Thyroid gland (tissue), 4 donors: ENCODE measurements at places on chromosomes 12 and 14.
A peak's percentile ranks its signal among the peaks of the same experiment; 100 is the strongest.

- DNase-seq = no peak
Observed at GRCh38 chr12:117158096-117158495, 32.2 kb downstream of the FBXO21 start.

DNA sequence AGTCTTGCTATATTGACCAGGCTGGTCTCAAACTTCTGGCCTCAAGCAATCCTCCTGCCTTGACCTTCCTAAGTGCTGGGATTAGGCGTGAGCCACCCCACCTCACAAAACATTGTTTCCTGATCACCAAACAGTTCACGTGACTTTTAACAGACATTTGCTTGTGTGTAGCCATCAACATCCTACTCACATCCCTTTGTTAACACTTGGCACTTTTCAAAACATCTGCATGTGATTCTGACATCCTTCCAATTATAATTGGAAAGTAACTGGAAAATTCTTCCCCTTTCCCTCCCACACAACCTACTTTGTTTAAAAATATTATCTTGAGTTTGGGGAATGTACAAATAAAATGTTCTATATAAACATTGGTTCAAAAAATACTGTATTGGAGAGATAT, 317.9 kb downstream of the PCNX1 start:
- no peak for DNase-seq

DNA sequence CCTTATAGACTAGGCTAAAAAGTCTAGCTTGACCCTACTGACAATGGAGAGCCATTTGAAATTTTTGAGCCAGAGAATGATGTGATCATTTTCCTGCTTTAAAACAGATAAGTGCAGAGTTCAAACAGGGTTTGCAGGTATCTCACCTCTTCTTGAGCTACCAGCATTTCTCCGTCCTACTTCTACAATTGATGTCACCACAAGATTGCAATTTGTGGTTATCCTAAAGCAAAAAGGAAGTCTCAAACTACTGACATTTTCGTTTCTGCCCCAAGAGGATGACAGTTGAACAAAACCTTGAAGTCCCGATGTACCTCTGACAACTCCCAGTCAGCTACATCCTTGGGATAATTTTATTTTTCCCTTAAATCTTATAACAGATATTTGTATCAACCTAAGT, 86.7 kb downstream of the PTGER2 start:
- no peak for DNase-seq

DNA sequence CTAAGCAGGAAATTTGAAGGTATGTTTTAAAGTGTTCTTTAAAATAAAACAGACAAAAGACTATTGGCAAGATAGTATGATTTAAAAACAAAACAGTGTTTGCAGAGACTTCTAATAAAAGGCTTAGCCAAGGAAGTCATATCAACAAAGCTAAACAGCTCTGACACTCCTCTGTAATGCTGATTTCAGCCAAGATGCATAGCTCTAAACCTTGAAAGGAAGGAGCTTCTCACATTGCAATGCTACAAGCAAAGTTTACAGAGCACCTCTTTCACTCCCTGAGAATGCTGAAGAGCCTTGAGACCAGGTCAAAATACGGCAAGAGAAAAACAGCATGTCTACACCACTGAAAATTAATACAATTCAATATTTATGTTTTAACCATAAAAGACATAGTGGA, 51.8 kb downstream of the PARP11 start:
- no peak for DNase-seq

DNA sequence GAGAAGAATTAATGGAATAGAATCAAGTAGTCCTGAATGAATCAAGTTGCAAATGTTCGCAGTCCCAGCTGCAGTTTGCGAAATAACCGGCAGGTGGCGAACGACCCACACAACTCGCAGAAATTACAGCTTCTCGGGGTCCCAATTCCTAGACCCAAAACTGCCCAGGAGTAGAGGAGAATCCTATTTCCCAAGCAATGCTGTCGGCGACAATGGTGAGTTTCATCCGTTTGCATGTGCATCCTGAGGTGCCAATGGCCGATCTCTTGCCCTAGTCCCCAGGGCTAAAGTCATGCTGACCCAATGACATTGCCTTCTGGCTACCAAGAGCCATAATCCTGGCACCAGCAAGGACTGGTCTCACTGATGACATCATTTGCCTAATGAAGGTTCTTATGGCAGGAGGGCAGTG, 8.5 kb upstream of the ASCL1 start:
- peak; percentile 49 for DNase-seq

DNA sequence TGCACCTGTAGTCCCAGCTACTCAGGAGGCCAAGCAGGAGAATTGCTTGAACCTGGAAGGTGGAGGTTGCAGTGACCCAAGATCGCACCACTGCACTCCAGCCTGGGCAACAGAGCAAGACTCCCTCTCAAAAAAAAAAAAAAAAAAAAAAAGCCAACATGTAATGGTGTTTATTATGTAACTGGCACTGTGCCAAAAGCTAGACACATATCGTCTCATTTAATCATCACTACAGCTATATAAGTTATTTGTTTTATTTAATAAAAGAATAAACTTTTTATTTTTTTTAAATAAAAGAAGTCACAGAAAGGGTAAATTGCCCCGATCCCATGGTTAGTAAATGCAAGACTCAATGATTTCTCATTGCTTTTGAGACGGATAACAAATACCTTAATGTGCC, 76.9 kb downstream of the PTCSC3 start:
- DNase-seq = no peak

DNA sequence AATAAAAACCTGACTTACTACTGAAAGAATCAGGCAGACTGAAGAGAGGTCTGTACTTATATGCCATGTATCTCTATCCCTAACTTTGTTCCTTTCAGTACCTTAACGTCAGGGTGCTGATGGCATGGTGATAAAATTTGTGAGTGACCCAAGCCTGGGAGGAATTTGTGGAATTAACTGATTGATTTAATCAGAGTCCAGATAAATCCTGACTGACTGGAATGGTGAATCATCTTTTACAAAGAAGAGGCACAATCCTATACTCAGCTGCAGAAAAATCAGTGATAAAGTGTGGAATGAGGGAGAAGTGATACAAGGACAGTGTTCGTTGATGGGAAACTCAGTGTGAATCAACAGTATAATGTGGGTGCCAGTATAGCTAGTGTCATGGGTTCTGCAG, 3.7 kb downstream of the TDG start:
- no peak for DNase-seq

DNA sequence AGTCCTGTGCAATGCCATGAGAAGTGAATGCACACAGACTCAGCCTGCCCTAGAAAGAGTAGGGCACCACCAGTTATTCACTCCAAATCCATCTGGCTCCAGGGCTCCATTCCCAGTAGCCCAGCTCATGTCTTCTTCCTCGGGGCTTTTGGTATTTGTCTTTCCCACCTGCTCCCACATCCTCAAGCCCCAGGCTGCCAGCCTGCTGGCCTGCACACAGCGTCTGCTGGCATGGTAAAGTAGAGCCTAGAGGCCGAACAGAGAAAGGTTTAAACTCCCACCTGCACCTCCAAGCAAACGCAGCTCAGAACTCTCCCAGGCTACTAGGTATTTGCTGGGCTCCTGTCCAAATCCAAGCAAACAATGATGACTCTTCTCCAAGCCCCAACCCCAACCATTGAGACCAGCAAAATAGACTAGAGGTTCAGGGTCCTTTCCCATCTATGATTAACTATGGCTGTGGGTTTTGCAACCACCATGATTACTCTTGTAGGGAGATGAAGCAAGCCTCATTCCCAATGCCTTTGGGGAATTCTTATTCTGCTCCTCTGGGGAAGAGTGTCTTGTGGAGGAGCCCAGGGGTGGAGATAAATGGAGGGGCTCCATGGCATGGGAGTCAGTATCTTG, 5.2 kb upstream of the VDR start:
- no peak for DNase-seq

GRCh38 chr14:30519961-30520360, 39.0 kb upstream of the G2E3 start:
- no peak for DNase-seq

DNA sequence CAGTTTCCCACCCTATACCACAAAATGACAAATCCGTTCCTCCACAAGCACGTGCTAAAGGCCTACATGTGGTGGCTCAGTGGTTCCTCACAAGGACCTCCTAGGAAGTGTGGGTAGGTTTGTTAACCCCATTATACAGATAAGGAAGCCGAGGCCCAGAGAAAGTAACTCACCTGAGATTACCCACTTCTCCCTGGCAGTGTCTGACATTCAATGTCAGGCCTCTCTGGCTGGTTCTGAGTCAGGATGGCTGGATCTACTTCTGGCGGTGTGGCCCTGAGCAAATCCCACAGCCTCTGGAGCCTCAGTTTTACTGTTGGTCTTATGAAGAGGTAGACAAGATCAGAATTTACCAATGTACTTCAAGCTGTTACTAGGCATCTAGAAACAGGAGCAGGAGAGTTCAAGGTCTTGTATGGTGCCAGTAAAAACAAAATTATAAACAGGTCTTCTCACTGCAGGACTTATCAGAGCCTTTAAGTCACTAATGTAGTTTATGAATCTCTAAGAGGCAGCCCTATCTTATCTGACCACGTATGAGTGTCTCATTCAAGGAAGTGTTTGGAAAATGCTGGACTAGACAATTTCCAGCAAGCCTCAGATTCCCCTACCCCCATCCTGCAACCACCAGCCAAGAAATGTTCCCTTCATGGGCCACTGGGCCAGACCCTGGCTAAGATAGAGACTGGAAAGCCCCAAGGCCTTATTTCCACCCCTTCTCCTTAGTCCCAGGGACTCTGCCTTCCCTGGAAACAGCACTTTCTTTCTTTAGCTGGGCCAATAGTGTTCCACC, 4.2 kb downstream of the HSPB8 start:
- DNase-seq = peak; percentile 79

- no peak for DNase-seq
Observed at GRCh38 chr14:68667313-68667791, 125.5 kb downstream of the ZFP36L1 start.

GRCh38 chr12:124278389-124279101, 16.3 kb upstream of the RFLNA start:
- DNase-seq = no peak

DNA sequence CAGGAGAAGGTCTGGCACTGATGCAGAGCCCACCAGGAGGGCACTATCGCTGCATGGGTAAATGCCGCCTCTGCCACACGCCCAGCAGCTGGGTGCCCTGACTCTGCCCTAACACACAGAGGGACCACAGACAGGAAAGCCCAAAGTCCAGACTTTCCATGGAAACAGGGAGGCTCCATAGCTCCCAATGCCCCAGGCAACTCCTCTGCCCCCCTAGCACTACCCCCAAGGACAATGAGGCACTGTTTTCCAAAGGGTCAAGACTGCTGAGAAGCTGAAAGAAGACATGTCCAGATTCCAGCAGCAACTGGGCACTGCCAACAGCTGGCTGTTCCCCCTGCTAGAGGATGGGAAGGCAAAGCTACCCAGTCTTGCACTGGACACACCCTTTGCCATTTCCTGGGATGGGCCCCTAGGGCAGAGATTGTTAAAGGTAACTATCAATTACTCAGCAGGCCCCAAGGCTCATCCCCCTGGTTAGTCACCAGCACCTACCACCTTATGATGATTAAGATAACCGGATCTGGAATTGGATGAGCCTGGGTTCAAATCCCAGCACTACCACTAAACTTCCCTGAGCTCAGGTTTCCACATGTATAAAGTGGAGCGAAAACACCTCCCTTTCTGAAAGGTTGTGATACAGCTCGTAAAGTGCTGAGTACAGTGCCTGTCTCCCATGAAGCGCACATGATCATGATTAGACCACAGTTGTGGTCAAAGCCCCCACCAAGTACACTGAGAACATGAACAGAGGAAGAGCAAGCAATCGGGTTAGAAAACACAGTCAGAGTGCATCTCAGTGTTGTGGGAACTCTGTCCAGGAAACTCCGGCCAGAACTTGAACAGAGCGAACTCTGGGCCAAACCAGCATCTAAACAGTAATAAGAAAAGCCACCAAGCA, 3.3 kb downstream of the PXN start:
- no peak for DNase-seq

- DNase-seq = no peak
Observed at GRCh38 chr12:130073721-130074120, 88.5 kb upstream of the FZD10 start.

DNA sequence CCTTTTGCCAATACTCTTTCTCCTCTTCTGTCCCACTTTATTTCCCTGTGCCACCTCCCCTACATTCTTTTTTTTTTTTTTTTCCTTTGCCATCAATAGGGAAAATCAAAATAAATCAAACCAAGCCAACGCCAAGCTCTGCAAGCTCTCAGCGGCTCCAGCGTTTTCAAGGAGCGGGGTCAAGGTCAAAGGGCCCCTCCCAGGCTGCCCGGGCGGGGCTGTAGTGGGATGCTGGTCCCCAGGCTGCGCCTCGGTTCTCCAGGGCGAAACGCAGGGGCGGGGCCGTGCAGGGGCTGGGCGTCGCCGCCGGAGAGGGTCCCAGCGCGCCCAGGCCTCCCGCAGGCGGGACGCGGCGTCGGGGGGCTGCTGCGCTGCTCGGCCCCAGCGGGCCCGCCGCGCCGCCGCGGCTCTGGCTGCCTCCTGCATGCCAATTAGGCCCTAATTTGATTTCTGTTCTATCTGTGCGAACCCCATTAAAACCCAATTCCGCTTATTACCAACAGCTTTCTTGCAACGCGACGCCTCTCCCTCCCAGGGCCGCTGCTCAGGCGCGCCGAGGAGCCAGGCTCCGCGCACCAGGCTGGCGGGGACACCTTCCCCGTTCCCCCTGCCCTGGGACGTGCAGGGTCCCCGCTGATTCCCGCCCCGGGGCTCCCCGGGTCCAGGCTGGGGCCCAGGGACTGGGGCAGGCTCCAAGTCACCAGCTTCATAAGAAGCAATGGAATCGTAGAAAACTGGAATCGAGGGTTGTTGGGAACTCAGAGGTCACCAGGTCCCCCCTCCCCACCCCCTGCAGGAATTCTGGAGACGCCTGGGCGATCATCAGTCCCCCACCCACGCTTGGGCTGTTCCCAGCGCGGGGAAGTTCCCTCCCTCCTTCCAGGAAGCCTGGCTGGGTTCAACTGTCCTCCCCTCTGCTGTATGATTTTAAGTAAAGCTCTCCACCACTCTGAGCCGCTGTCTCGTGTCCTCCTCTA, 50.7 kb upstream of the MAP1LC3B2 start:
- DNase-seq = peak; percentile 67

DNA sequence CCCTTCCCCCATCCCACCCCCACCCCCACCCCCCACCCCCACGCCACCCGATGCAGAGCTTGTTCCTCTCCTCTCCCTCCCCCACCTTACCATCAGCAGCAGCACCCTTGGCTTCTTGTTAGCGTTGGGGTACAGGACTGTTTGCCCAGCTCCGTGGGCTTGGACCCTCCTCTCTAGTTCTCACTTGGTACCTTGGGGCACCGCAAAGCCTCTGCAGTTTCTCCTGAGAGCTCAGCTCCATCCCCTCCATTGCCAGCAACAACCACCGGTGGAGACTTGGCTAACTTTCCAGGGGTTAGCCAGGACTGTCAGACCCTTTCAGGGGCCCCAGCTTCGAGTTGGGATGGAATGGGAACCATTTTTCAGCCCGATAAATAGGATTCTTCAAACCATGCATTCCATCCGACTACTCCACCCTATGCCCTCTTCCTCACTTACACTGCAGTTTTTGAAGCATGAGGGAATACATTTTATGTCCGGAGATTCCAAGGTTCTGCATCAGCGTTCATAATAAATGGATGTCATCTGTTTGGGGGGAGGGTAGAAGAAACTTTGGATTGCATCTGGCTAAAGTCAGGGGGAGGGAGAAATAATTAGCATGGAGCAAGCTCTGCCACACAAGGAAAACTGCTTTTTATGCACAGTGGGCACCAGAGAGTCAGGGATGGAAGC, 1.1 kb downstream of the SCN8A start:
- DNase-seq = no peak
